ENCODE measurements at places on chromosomes 6 and 20.

DNA sequence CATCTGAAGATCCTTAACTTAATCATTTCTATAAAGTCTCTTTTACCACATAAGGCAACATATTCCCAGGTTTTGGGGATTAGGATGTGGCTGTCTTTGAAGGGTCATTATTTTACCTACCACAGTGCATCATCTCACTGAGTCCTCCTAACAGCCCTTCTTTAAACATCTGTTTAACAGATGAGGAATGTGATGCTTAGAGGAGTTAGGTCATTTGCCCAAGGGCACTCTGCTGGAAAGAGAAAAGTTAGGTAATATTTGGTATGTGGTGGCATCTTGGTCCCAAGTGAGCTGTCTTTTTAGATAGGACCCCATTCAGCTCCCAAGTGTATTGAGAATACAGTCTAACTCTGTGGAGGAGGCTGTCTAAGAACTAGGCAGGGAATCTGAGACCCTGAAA is 11.0 kb downstream of the MMP24 start:
- DNase-seq = no peak

- DNase-seq = no peak
Observed at GRCh38 chr6:26295691-26296555, 69.1 kb upstream of the BTN3A2 start.

GRCh38 chr6:27128311-27129094 is 119.0 kb upstream of the PRSS16 start:
- no peak for DNase-seq

- no peak for DNase-seq
Observed at GRCh38 chr6:44411141-44411540, 23.6 kb downstream of the CDC5L start.

DNA sequence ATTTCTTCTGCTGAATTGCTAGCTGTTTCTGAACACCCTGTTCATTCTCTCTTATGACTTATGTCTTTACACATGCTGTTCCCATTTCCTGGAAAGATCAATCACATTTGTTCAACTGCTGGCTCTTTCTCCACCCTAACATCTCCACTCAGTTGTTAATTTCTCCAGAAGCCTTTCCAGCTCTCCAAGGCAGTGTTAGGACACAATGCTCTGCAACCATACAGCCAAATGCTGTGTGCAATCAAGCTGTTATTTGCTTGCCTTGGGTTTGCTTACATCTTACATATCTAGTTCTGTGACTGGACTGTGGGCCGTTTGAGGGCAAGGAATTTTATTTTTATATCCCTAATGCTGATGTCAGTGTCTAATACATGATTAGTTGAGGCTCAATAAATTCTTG is 24.2 kb upstream of the CITED2 start:
- DNase-seq = no peak

DNA sequence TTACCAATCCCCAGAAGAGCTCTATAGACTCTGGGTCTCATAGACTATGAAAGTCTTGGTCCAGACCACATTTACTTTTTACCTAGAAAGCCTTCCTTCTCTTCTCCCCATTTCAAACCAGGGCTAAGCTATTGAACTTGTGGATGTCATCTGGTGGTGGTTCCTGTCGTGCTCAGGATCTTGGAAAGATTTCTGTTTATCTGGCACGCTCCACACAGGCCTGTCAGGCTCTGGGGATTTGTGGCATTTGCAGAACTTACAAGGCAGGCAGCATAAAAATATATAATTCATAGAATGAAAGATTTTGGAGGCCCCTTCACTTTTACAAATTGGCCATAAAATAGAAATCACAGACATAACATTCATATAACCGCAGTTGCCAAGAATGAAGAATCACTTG is 188.1 kb downstream of the UST start:
- DNase-seq = no peak

GRCh38 chr6:137754866-137755265 is 112.2 kb upstream of the TNFAIP3 start:
- DNase-seq = no peak
